ENCODE measurements at places on chromosomes 3 and 15.

DNA sequence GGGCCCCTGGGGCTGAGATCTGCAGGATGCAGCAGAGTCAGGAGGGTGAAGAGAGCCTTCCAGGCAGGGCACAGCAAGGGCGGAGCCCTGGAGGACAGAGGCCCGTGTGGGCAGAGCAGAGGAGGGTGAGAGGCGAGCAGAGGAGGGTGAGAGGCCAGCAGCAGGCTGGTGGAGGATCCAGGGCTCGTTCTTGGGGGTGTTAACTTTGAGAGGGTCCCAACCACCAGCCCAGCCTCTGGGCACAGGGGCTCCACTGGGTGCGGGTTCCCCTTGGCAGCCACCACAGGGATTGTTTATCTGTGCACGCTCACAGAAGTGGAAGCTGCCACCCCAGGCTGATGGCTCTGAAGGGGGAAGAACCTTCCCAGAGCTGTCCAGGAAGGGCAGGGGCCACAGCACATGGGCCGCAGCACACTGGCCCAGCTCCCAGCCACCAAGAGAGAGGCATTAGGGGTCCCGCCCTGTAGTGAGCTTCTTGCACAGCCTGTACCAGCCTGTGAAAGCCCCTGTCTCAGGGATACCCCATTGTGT lies 9.3 kb upstream of the PLXND1 start:
- no peak for DNase-seq

DNA sequence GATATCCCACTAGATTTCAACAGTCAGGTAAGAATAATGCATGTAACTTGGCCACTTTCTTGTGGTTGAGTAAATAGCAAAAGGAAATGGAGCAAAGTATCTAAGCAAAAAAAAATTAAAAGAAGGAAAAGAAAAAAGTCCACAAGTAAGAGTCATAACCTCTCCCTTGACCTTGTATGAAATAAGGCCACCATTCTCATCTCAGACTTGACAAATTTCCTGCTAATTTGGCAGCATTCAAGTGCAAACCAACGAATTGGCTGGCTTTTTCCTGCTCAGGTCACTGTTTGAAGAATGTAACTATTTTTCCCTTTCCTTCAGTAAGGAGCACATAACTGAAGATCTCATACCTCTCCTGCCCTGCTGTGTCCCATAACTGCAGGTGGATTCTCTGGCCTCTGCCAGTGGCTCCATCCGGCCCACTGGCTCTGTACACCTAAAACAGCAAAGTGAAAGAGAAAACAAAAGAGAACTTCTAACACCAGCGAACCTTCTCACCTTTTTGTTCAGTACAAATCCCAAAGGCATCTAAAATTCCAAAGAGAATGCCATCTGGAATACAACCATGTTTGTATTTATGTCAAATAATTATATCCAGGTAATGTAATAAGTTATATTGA lies 33.4 kb upstream of the RSL24D1 start:
- no peak for DNase-seq

DNA sequence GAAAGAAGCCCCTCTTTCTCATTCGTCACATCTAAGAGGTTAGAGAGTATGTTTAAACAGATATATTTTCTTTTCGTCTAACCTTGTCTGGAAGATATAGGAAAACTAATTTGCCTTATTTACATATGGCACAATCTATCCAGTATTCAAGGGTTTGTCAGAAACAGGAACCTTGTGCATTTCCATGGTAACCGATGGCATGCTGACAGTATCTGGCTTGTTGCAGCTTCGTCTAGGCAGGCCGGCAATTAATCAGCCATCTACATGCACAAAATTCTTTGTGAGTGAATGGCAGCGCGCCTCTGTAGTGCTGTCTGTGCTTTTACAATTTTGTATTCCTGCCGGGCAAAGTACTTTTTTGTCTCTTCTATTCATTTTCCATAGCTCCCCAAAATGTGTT lies 294.0 kb upstream of the SOX2 start:
- DNase-seq, result no peak

- DNase-seq, result no peak
These were observed 384.3 kb upstream of the EPHA6 start for GRCh38 chr3:96430079-96430478.

DNA sequence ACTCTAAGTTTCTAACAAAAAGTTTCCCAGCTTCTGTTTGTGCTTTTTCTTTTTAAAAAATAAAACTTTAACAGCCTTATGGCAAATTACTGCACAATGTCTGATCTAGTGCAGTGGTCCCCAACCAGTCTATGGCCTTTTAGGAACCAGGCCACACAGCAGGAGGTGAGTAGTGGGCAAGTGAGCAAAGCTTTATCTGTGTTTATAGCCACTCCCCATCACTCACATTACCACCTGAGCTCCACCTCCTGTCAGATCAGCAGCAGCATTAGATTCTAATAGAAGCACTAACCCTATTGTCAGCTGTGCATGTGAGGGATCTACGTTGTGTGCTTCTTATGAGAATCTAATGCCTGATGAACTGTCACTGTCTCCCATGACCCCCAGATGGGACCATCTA lies 5.6 kb downstream of the MKRN2 start:
- DNase-seq, result no peak

- DNase-seq, result no peak
These were observed 203.7 kb upstream of the ZNF385D start for GRCh38 chr3:21954709-21955108.

DNA sequence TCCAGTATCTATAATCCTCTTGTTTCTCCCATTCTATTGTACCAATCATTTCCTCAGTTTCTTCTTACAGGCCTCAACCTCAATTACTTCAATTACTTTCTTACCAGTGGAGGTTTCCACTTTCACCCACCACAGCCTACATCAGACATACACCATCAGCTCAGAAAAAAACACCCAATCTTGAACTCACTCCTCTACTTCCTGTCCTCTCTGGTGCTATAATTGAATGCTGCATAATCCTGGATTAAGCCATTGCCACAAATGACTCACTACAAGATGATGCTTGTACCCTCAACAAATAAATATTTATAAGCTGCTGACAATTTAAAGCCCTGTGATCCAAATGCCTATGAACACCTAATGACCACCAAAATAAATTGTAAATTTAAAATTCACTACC lies 18.5 kb downstream of the RYK start:
- no peak for DNase-seq

DNA sequence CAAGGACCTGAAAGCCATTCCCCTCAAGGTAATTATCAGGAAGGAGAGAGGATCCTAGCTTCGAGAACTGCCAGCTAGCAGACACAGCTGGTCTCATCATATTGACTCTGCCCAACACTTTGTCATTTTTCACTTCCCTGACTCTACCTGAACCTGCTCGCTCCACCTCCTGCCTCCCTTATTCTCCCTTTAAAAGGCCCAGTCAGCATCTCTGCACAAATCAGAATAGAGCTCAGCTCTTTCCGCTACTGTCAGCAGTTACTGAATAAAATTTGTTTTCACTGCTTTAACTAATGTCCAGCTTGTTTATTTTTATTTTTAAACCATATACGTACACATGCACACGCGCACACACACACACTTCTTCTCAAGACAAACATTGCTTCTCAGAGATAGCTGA lies 57.2 kb upstream of the MCF2L2 start:
- no peak for DNase-seq
